B cell (primary cell): ENCODE measurements at places on chromosomes 5 and 9. TPM values are rescaled to one million over a fixed set of nuclear protein-coding genes. Genes with fewer than 3 reads are reported as not detected.

Gene GPR150
- polyA plus RNA-seq = 0.30 and 0.86 TPM in 2 replicates

Gene ARAP3
- polyA plus RNA-seq = 0.25 and 0.34 TPM in 2 replicates

Gene IL4
- polyA plus RNA-seq = not detected in 2 replicates

DNA sequence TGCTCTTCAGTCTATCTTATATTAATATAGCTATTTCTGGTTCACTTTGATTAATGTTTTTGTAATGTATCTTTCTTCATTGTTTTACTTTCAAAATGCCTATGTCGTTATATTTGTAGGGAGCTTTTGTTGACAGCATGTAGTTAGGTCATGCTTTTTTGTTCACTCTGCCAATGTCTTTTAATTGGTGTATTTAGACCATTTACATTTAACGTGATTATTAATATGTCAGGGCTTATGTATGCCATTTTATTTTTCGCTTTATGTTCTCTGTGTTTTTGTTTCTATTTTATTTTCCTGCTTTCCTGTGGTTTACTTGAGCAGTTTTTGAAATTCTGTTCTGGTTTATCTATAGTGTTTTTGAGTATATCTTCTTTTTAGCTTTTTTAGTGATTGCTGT lies 10.8 kb downstream of the GARIN3 start:
- DNase-seq = no peak

- DNase-seq = no peak
Measured at GRCh38 chr5:37604290-37604689, 225.2 kb downstream of the WDR70 start.
